ENCODE measurements at places on chromosomes 2 and 18.

- DNase-seq: no peak
Measured at GRCh38 chr2:40299781-40300180, 152.1 kb downstream of the SLC8A1 start.

- no peak for DNase-seq
Measured at GRCh38 chr2:70873541-70873940, 37.9 kb upstream of the CD207 start.

- no peak for DNase-seq
Measured at GRCh38 chr2:233234264-233234663, 17.2 kb upstream of the ATG16L1 start.

DNA sequence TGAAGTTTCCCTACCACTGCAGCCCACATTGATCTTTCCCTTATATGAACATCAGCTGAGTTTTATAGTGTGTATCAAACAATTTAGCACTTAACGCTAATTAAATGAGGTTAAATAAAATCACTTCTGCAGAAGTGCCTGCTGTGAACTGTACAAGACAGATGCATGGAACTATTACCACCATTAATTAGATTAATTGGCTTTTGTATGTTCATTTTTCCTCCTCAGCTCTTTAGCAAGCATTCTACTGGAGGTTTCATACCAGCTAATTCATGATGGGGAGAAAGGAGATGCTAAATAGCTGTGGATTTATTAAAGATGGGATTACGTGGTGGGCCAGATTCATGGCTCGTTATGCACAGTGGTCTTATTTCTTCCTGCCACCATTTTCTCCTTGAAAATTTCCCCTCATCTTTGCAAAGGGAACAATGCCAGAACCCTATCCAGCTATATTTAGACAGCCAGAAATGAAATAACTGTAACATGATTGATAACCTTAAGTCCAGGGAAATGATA lies 96.7 kb downstream of the CNTNAP5 start:
- DNase-seq: no peak

- DNase-seq: no peak
Measured at GRCh38 chr2:236774171-236774570, 204.5 kb downstream of the ACKR3 start.

DNA sequence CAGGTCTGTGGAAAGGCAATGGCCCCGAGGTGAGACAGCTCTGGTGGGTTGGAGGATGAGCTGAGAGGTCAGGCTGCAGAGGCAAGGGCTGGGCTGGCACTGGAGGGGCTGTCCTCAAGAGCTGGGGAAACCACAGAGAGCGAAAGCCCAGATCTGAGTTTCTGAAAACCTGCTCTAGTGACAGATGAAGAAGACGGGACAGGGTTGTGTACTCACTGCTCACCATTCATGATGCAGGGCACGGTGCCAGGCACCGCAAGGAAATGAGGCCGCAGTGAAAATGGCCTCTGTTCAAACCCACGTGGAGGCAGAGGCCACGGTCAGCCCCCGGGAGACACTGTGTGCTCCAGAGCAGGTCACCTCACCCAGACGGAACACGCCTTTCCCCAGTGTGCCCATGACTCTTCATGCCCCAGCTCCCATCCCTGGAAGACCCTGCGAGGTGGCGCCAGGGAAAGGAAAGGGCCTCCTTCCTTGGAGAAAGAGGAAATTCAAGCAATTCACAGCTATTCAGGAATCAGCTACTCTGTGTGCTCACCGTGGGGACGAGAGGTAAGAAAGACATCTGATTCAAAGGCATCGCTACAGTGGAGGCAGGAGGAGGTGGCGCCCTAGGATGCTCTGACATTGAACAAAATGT lies 24.3 kb upstream of the ID2 start:
- DNase-seq: no peak

GRCh38 chr2:164458792-164459191 lies 162.5 kb downstream of the GRB14 start:
- DNase-seq: no peak

- DNase-seq: no peak
Measured at GRCh38 chr2:174078275-174078674, 113.1 kb upstream of the SP3 start.

DNA sequence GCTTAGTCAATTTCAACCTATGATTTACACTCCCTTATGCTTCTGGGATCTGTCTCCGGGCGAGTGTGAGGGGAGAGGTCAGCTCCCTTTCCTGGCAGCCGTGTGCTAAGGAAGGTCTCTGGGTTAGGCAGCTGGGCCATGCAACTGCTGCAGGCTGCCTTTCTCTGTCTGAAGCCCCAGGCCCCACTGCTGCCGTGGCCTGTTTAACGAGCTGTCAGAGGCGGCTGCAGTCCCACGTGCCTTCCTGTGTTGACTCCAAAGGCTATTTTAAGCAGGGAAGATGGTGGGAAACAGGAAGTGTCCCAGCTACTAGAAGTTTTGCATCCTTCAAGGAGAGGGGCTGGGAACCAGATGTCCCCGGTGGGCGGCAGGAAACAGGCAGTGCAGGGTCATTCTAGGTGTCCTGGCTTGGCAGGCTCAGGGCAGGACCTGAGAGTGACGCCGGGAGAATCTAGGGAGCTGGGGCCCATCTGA lies 186.4 kb downstream of the TNS1 start:
- no peak for DNase-seq

GRCh38 chr18:60493066-60493465 lies 120.5 kb upstream of the MC4R start:
- DNase-seq: no peak

DNA sequence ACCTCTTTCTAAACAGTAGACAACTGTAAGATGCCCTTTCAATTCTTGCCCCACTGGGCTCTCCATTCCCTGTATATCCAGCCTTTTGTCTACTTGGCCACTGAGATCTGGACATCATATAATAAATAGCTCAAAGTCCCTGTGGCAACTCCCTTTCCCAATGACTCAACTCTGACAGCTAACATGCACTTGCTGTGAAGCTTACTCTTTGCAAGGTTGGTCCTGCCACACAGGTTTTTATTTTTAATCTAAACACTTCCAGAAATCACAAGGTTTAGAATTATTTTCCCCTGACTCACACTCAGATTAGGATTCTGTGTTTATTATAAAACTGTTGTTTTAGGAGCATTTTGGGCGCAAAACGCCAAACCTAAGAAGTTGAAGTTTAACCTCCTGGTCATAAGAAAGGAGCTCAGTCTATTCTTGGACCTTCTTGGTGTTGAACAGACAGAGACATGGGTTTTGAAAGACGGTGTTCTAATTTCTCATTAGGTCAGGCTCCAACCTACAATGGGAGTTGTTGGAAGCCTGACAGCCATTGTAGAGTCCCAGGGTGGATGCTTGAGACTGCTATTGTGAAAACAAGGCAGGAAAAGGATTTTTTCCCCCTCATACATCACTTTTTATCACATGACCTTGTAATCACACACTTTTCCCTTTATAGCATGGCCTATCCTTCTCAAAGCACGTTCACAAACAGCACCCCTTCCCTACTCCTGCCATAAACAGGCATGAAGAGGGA lies 124.7 kb upstream of the SERPINE2 start:
- DNase-seq: no peak

DNA sequence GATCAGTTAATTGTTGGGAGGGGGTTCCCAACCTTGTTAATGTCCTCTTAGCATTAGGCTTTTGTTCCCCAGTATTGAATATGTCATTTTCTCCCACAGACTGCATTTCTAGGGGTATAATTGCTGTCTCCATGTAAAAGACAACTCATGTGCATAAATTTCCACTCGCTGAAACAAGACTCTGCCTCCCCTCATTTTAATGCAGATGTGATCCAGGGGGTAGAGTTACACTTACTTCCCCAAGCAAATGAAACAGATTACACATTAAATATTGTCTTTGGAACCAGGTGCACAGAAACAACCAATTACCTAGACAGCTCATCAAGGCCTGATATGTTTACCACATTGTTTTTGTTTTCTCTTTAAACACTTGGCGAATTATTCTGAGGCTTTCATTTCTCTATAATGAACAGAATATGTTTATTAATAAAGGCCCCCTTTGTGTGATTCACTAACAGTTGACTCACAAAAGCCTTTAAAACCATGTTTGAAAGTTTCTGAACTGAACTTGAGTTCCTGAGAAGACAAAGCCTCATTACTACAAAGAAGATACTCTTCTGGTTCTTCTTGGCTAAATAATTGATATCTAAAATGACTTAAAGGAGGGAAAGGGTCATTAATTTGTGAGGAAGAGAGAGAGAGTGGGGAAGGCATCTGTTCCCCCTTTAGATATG lies 15.0 kb upstream of the ACVR1 start:
- no peak for DNase-seq

- no peak for DNase-seq
Measured at GRCh38 chr18:45007531-45007930, 326.8 kb downstream of the SETBP1 start.

DNA sequence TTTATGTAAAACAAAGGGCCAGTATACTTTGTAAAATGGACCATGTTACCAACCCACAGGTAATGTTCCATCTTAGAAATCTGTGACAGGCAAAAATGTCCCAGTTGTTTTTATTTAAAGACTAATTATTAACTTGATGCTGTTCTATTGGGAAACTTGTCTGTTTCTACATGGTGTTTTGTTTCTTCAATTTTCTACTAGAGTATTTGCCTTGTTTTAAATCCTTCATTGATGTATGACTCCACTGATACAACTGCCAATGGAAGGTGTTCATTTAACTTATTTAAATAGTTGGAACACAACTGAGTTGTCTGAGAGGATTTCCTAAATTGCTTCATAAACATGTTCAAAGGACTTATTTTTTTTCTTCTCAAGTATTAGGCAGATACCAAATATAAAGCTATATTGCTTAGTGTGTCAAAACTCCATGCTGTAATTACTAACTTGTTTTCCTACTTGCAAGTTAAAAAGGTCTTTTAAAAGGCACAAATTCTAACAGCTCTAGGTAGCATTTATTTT lies 152.0 kb upstream of the XPO1 start:
- no peak for DNase-seq

DNA sequence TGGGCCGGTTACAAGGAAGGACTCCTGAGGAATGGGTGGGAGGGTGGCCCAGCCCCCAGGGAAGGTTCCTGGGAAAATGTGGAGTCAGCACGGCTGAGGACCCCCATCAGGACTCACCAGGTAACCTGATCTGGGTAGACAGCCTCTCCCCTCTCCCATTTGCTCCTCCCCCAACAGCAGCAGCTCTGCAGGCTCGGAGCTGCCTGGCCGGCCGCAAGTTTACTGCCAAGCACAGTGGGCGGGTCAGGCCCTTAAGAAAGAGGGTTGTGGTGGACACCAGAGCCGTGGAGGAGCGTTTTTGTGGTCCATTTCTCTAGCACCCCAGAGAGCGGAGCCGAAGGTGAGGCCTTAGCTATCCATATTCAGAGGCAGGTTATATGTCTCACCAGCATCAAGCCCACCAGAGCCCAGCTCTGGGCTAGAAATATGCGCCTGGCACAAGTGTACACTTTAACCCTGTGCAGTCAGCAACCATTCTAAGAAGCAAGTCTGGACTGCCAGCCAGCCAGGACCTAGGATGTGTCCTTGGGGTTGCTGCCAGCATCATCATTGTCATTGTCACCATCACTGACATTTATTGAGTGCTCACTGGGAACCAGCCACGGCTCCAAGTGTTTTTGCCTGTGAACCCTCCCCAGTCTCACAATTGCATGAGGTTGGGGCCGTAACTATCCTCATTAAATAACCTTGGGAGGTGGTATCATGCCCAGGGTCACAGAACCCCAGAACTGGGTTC lies 190.1 kb downstream of the KLHL29 start:
- DNase-seq: no peak

GRCh38 chr18:12059334-12060181 lies 34.1 kb upstream of the ANKRD62 start:
- DNase-seq: no peak

GRCh38 chr2:59779571-59779970 lies 773.9 kb downstream of the BCL11A start:
- no peak for DNase-seq

DNA sequence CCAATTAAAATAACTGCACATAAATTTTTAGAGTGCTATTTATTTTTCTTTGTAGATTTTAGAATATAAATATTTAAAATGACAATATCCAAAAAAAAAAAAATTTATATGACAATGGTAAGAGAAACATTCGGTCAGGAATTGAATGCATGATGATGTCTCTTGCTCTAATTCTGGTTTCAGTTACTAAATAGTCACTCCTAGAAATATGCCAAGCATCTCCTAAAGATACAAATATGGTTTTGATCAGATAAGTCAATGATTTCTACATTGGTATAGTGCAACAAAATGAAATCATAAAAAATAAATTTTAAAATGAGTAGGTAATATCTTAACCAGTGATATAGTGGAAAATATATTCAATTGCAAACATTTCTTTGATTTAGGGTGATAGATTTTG lies 95.9 kb upstream of the ACKR3 start:
- no peak for DNase-seq

DNA sequence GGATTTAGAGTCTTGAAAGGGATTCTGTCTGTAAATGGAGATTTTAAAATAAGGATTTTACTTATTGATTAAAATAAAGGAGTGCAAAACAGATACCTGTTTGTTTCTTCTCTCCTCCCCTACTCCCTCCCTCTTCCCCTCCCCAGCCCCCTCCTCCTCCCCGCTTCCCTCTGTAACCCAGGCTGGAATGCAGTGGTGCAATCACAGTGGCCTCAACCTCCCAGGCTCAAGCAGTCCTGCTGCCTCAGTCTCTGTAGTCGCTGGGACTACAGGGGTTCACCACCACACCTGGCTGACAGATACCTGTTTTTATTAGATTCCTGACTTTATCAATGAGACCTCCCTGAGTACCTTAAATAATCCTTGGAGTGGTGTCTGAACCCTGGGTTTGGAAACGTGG lies 57.1 kb downstream of the OXER1 start:
- DNase-seq: no peak

DNA sequence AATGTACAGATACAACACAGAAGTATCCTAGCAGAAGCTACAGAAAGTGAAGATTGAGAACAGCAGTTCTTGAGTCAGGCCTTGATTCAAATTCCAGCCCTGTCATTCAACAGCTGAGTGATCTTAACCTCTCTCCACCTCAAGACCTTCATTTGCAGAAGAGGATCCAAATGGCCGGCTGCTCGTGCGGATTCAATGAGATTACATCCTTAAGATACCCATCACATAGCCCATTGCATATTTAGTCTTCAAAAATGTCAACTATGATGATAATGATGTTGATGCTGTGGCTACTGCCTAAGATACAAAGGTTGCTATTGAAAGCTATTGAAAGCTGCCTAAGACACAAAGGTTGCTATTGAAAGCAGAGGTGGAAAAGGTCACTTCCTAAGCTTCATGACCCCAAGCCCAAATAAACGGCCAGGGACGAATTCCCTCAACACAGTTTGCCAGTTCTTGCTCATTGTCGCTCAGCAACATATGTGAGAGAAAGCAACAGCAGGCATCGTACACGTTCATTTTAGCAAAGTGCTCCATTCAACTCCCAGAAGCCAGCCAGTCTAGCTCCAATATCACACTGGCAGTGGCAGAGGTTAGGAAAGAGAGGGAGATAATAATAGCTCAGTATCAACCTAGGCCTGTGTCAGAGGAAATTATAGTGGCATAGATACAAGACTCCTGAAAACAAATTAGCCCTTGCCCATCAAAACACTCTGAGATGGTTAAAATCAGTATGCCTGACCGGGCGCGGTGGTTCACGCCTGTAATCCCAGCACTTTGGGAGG lies 36.1 kb downstream of the MRPL35 start:
- DNase-seq: no peak

- DNase-seq: no peak
Measured at GRCh38 chr2:12700989-12701388, 15.7 kb upstream of the TRIB2 start.

- DNase-seq: no peak
Measured at GRCh38 chr2:47226923-47227220, 71.8 kb upstream of the STPG4 start.

- DNase-seq: no peak
Measured at GRCh38 chr2:133421516-133422324, 146.5 kb downstream of the NCKAP5 start.

GRCh38 chr2:182432051-182432450 lies 5.2 kb upstream of the PDE1A start:
- DNase-seq: no peak
